ENCODE measurements at places on chromosomes 5 and 9.
A peak's percentile ranks its signal among the peaks of the same experiment; 100 is the strongest.

- no peak for DNase-seq
Observed at GRCh38 chr5:132776131-132776937, 705 bp downstream of the SEPTIN8 start.

GRCh38 chr5:122951658-122952057 is 84.9 kb downstream of the PPIC start:
- no peak for DNase-seq

DNA sequence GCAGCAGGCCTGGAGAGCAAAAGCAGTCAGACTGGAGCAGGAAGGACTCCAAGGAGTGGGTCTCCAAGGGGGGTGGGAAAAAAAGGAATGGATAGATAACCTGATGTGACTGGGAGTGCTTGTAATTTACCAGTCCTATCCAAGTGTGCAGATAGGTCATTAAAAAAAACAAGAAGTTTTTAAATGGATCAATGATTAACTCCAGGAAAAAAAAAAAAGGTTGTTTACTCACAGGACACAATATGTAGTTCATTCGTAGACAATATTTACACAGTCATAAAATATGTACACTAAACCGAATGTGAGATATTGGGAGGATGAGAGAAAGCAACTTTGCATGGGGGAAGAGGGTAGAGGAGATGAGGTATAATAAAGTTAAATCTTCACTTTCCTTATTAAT is 20.4 kb downstream of the ZBTB5 start:
- DNase-seq, result no peak

DNA sequence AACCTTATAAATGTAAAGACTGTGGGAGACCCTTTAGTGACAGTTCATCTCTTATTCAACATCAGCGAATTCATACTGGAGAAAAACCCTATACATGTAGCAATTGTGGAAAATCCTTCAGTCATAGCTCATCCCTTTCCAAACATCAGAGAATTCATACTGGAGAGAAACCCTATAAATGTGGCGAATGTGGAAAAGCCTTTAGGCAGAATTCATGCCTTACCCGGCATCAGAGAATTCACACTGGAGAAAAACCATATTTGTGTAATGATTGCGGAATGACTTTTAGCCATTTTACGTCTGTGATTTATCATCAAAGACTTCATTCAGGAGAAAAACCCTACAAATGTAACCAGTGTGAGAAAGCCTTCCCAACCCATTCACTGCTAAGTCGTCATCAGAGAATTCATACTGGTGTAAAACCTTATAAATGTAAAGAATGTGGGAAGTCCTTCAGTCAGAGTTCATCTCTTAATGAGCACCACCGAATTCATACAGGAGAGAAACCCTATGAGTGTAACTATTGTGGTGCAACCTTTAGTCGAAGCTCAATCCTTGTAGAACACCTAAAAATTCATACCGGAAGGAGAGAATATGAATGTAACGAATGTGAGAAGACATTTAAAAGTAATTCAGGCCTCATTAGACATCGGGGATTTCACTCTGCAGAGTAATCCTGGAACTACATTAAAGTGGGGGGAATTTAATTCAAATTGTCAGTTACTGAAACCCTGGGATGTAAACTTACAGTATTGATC is 17.7 kb downstream of the ZNF483 start:
- no peak for DNase-seq

GRCh38 chr9:112774006-112774996 is 23.7 kb downstream of the SNX30 start:
- no peak for DNase-seq

DNA sequence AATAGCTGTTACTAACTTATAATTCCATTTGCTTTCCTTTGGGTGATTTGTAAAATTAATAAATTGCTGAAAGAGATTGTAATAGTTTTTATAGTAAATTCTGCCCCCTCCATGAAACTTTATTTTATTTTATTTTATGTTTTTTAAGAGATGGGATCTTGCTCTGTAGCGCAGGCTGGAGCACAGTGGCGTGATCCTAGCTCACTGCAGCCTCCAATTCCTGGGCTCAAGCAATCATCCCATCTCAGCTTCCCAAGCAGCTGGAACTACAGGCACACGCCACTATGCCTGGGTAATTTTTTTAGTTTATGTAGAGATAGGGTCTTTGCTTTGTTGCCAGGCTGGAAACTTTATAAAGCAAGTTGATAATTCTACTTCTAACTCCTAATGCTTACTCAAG is 395 bp downstream of the IL33 start:
- DNase-seq, result no peak

- DNase-seq, result no peak
Observed at GRCh38 chr5:83831834-83832233, 111.2 kb upstream of the HAPLN1 start.

- DNase-seq, result no peak
Observed at GRCh38 chr5:128062172-128062746, 21.3 kb upstream of the SLC12A2 start.

DNA sequence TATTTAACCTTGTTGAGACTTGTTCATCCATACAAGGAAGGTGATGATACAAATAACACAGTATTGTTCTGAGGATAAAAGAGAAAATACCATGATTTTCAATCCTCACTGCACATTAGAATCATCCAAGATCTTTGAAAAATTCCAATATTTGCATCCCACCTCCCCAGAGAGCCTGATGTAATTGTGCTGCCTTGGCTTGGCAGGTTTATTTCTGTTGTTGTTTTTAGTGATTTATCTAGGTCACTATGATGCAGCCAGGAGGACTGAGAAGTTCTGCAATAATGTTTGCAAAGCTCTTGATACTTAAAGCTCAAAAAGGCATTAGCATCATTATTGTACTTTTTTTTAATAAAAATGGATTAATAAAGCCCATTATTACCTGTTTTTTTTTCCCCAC is 67.0 kb upstream of the NMUR2 start:
- no peak for DNase-seq

DNA sequence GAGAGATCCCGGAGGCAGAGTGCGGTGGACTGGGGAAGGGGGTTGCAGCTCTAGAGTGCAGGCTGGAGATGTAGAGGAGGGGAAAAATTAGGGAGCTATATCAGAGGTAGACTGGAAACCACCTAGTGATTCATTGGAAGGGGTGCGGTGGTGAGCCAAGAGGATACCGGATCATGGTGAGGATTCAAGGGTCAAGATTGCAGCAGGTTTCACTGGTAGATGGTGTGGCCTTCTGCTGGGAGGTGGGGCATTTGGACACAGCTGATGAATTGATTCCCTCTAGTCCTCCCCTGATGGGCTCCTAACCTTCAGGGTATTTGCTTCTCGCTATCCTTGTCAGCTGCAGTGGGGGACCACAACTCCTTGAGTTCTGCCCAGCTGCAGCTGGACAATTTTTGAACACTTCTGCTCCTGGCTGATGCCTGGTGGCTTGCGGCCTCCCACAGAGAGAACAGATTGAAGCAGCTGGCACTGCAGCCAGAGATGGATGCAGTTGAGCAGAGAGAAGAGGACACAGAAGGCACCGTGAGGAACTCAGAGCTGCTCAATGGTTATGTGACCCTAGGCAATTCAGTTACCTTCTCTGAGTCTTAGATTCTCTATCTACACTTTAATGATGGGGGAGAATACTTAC is 134.4 kb upstream of the ABCA1 start:
- no peak for DNase-seq

DNA sequence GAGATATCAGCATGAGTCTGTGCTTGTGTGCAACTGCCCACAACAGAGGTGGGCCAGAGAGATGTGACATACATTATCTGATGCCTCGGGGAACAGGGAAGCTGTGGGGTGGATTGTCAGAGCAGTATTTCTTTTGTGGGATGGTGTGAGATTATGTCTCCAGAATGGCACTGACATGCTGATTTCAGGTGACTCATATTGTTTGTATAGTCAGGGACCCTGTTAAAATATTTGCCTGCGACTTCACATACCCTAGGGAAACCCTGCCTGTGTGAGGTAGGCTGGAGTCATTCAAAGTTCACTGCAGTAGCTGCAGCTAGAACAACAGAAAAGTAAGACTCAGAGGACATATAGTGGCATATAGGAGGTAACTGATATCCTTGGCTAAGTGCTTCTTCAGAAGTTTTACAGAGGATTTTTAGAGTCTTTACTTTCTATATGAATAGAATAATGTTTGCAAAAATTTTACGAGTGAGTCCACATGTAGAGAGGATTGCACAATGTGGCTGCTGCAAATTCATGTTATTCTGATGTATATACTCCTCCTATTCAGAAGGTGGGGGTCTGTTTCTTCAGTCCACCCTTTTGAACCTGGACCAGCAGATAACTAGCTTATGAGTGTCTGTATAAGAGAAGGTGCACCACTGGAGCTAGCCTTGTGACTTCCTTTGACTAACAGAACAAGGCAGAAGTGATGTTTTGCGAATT is 89.3 kb downstream of the MACIR start:
- DNase-seq, result no peak

- DNase-seq, result no peak
Observed at GRCh38 chr5:98785244-98785643, 11.8 kb downstream of the RGMB start.

DNA sequence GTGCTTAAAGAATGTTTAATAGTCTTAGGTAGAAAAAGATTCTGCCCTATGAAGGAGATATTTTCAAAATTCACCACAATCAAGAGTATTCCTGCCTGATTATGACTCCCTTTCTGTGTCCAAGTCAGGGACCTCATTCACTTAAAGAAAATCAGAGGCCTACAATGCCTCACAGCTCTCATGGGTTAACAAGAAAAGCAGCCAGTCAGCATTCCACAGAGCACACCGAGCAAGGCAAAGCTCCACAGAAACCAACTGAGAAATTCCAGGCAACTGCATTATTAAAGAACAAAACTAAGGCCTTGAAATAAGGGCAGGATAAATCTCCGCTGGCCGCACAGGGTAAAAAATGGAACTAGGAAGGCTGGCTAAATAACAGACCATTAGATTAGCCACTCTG is 161.1 kb downstream of the TARS1 start:
- DNase-seq, result no peak

DNA sequence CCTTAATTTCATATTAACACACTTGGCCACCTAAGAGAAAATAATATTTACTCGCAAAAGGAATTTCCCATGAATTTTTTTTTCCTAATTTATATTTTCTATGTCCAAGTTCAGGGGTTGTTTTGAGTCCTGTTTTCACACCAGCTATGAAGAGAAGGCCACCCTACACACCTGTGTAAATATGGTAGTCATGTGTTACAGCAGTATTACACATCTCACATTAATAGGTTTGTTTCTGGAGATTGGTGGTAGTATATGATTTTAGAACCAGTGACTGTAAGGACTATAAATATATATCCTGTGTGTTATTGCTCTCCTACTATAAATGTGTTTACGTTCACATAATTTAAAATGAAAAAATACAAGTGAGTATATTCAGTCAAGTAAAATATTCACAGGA is 147.5 kb downstream of the PAM start:
- peak; percentile 52 for DNase-seq

- DNase-seq, result no peak
Observed at GRCh38 chr5:56183506-56183905, 49.6 kb downstream of the ANKRD55 start.

GRCh38 chr5:36502608-36503007 is 103.8 kb upstream of the SLC1A3 start:
- DNase-seq, result no peak

GRCh38 chr9:126668058-126668457 is 54.3 kb downstream of the LMX1B start:
- no peak for DNase-seq

DNA sequence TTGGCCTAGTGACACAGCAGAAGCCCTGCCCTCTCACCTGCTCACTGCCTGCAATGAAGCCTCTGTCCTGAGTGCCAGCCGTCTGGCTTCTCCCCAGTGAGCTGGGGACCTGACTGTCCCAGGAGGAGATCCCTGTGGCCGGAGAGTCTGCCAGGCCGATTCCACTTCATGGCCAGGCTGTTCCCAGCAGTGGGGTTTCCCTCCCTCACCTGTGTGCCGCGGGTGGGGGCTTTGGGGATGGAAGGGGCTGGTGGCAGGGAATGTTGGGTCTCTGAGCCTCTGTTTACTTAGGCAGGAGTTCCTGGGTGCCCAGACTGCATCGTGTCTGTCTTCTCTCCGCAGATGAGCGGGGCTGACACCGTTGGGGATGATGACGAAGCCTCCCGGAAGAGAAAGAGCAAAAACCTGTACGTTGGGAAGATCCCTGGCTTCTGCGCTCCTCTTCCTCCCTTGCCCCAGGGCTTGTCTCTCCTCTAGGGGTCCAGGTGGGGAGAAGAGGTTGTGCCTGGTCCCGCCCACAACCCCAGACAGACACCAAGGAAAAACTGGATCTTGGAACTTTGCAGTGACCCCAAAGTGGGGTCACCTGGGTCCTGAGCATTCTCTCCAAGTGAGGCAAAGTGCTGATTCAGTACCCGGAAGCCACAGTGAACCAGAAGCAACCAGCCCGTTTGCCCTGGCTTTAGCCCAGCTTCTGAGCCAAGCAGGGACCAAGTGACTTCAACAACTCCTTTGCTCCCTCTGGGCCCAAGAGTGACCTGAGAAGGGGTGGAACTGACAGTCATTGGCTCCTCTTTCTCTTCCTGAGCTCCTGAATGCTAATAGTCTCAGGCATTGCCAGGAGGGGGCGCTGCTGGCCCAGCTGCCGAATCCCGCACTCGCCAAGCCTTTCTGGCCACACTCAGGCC is 127.7 kb downstream of the RGS3 start:
- DNase-seq, result peak; percentile 15

- no peak for DNase-seq
Observed at GRCh38 chr5:137126829-137127228, 372.3 kb downstream of the SPOCK1 start.

DNA sequence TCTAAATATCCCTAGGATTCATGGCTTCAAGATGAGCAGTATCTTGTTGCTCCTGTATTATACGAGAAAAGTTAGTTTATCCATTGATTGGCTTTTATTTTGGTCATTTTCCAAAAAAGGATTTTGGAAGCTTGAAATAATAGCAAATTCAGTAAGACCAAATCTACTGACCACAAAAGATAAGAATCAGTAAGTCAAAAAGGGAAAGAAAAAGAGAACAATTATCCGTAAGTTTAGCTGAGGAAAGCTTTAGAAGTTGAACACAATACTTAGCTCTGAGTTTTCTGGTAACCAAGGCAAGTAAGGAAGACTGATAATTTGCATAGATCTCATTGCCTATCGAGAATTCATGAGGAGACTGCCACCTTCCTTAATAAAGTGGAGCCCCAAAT is 9.1 kb downstream of the TGFBR1 start:
- no peak for DNase-seq

DNA sequence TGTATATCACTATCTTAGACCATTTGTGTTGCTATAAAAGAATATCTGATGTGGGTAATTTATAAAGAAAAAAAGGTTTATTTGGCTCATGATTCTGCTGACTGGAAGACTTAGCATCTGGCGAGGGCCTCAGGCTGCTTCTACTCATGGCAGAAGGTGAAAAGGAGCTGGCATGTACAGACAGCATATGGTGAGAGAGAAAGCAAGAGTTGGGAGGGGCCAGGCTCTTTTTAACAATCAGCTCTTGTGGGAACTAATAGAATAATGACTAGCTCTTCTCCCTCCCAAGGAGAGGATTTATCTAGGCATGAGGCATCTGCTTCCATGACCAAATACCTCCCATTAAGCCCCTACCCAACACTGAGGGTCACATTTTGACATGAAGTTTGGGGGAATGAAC is 130.2 kb upstream of the SV2C start:
- no peak for DNase-seq
